MM.1S (cell line): ENCODE measurements at places on chromosomes 3 and 15.

GRCh38 chr15:52437646-52438045 is 91.0 kb downstream of the MYO5A start:
- DNase-seq: no peak

- DNase-seq: no peak
These were observed 33.4 kb upstream of the INSYN1 start for GRCh38 chr15:73786538-73786937.

GRCh38 chr3:25861566-25861965 is 71.7 kb downstream of the OXSM start:
- peak; percentile 42 for DNase-seq

GRCh38 chr3:152323834-152324233 is 55.1 kb downstream of the MBNL1 start:
- peak; percentile 86 for DNase-seq

GRCh38 chr3:65702202-65702601 is 336.5 kb downstream of the MAGI1 start:
- no peak for DNase-seq

DNA sequence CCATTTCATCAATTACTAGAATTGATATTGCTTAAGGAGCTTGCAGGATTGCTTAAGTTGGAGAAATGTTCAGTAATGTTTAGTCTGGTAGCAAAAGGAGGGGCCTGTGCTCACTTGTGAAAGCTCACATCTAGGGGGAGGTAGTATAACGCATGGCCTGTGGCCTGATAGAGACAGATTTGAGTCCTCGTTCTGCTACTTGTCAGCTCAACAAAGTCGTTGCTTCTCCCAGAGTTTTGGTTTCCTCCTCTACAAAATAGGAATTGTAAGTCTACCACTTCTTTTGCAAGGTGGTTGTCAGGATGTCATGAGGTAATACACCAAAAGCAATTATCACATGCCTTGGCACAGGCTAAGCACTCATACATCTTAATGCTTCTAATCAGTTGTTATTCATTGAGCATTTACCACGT is 1.3 kb downstream of the ST3GAL6 start:
- DNase-seq: peak; percentile 62

DNA sequence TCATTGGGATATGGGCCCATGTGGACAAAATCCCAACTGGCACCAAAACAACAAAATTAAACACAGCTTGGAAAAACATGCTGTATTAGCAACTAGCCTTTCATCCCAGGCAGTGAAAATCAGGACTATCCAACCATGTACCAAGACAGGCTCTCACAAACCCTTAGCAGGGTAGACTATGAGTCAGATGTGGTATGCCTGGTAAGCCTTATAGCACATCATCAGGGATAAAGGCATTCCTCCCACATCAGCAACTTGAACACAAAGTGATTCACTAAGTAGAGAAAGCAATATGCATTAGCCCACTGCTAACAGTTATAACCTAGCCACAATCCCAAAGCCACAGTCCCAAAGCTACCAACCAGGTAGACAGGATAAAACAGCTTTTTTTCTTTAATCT is 8.0 kb downstream of the CEP152 start:
- DNase-seq: no peak

DNA sequence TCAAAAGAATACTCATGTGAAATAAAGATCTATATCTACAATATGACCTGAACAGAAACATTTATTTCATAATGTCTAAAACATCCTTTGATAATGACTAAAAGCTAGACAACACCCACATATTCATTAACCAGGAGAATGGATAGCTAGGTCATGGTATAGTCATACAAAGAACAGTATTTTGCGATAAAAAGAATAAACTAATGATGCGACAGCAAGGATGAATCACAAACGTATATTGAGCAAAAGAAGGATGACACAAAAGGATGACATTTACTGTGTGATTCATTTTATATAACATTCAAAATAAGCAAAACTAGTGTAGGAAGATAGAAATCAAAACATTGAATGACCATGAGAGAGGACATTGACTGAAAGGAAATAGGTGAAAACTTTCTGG is 1233.1 kb downstream of the OTOL1 start:
- DNase-seq: no peak

DNA sequence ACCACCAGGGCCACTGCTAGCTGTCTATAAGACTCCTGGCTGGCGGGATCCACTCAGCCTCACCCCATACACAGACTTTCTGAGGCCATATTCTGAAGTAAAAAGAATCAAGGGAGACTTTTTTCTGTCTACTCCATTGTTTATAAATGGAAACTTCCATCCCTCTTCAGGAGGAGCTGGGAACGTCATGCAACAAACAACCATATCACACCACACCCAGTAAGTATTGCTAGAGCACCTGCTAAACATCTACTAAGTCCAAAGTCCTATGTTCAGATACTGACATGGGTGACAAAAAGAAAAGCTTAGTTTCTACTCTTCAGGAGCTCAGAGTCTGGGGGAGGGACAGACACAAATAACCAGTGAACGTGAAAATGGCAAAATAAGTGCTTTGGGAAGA is 324.8 kb upstream of the ONECUT1 start:
- DNase-seq: no peak

GRCh38 chr15:90022345-90022744 is 21.2 kb downstream of the ZNF710 start:
- no peak for DNase-seq

DNA sequence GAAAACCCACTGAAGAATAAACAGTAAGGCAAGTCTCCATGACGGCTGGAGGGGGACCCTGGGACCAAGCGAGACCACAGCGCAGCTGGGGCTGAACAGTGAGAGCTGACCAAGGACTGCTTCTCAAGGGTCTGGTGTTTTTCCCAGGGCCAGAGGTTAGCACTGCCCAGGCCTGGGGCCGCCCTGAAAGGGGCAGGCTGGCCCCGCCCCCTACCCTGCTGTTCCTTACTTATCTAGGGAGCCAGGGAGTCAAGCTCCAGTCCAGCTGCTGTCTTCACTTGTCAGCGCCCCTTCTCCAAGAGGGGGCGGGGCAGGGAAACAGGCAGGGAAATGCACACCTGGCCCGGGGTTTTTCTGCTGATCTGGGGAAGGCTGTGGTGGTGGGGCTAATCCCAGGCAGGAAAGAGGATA is 51.6 kb upstream of the HACD2 start:
- no peak for DNase-seq

DNA sequence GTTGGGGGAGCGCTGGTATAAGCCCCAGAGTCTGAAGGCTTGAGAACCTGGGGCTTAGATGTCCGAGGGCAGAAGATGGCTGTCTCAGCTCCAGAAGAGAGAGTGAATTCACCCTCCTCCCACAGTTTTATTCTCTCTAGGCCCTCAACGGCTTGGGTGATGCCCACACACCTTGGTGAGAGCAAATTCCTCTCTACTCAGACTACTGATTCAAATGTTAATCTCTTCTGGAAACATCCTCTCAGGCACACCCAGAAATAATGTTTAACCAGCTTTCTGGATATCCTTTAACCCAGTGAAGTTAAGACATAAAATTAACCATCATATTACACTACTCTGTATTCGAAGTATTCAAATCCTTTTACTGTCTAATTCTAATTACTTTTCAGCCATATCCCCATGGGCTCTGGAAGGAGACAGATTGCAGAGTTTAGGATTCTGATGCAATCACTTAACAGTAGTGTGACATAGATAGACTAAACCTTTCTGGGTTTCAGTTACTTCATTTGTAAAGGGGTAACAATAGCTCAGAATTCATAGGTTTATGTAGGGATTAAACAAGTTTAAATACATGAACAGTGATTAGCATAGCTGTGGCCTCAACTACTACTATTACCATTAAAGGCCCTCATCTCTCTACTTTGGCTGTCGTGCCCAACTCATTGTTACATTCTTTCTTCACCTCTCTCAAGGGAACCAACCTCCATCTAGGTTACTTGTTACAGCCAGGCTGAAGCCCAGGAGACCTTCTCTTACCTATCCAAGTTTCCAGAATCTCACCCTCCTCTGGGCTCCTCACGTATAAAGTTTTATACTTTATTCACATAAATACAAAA is 25.7 kb upstream of the ANO10 start:
- DNase-seq: no peak

DNA sequence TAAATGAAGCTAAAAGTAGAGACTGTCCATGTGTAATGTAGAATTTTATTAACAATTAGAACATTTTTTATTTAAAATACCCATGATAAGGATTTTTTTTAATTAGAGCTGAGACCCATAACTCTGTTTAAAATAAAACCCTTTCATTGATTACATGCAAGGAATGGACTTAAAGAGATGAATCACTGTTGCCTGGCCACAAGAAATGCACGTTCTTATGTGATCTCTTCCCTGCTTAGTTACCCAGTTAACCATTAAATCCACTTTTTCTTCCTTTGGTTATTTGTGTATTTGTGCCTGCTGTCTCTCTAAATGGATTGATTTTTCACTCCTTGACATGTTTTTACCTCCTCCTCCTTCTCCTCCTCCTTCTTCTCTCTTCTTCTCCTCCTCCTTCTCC is 83.3 kb upstream of the SLITRK3 start:
- no peak for DNase-seq

- no peak for DNase-seq
These were observed 691.7 kb upstream of the CBLB start for GRCh38 chr3:106560451-106560966.

DNA sequence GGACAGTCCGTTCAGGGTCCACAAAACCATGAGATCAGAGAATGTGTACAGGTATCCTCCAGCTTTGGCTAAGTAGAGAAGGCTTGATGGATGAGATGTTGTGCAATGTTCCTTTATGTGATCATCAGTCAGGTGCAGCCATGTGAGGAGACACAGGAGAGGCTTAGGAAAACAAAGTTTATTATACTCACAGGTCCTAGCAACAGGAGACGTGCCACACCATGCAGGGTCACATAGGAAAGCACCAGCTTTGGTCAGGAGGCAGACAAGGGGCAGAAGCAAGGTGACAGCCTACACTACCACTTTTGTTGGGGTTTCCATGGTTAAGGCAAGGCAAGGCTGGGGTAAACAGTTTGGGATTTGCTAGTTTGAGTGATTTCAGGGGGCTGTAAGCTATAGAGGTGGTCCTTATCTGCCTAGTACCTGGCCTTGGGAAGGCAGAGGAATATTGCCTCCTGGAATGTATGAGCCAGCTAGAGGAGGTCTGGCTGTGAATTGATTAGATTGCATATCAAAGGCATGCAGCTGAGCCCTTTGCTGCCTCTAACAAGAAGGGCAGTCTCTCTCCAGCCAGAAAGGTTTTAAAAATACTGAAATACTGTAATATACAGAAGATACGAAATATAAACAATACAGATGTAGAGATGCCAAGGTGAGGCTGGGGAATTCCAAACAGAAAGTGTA is 248.6 kb downstream of the RYR3 start:
- no peak for DNase-seq

- no peak for DNase-seq
These were observed 305.3 kb downstream of the EPHB1 start for GRCh38 chr3:135100366-135100765.
